ENCODE measurements at places on chromosomes 3 and 15. TPM values are rescaled to one million over a fixed set of nuclear protein-coding genes. Genes with fewer than 3 reads are reported as not detected.

DNA sequence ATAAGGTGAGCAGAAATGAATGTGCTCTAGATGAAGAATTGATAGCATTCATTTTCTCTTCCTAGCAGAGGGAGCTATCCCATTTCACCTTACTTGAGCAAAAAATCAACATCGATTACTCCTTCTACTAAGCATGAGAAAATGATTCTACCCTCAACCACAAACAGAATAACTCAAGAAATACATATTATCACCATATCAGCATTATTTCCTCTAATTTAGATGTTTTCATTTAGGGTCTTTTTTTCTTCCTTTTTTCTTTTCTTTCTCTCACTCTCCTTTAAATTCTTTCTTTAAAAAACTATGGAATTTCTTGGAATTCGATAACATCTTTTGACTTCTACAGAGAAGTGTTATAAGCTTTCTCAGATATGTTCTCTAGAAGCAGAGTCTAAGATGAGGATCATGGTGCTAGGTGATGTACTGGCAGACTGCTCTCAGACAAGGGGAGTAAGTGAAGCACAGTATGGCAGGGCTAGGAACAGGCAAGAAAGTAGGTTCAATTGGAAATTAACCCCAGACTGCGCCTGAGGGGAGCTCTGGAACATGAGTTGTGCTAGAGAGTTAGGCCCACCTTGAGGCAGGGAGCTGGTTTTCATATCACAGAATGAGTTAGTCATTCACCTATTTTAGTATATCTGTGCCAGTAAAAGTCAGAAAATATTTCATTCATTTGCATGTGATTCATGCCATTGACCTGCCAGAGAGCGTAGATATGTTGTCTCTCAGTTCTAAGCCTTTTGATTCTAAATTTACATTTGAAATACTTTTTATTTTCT, 279.2 kb upstream of the KCNH8 start:
- no peak for DNase-seq

DNA sequence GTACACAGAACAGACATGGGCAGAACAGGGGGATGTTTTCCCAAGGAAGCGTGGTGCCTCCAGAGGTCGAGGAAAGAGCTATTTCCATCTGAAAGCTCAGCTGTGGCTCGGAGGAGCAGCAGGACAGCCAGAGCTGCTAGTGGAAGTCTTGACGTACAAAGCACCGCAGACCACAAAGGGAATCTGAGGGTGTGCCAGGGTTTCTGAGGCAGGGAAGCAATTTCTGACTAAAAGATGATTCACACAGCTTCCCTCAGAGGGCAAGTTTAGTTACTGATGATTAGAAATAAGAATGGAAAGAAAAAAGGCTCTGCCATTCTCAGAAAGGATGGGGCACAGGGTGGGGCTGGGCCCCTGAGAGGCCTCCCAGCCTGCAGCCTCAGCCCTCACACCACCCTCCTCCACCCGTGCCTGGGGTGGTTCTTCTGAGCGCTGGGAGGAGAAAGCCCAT, 45.8 kb upstream of the SEC13 start:
- peak; percentile 79 for DNase-seq

DNA sequence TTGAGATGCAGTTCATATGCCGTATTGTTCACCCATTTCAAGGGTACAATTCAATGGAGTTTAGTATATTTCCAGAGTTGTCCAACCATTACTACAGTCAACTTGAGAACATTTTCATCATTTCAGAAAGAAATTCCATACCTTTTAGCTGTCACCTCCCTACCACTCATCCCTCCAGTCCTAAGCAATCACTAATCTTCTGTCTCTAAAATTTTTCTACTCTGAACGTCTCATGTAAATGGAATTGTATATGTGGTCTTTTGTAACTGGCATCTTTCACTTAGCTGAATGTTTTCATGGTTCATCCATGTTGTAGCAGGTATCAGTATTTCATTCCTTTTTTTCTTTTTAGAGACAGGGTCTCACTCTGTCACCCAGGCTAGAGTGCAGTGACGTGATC, 51.1 kb downstream of the CMTM7 start:
- no peak for DNase-seq

- DNase-seq: no peak
Observed at GRCh38 chr3:48563382-48563918, at the start of gene UCN2. TSS of gene UCN2 (minus strand) at chr3:48563781. CDS start at chr3:48563124, 657 bp downstream.

GRCh38 chr3:127412578-127413317, 124.9 kb upstream of the PRR20G start:
- DNase-seq: peak; percentile 67

GRCh38 chr3:185075547-185075946, 77.3 kb downstream of the C3orf70 start:
- DNase-seq: no peak

- DNase-seq: no peak
Observed at GRCh38 chr3:119395923-119396358, 67.5 kb downstream of the TMEM39A start.

DNA sequence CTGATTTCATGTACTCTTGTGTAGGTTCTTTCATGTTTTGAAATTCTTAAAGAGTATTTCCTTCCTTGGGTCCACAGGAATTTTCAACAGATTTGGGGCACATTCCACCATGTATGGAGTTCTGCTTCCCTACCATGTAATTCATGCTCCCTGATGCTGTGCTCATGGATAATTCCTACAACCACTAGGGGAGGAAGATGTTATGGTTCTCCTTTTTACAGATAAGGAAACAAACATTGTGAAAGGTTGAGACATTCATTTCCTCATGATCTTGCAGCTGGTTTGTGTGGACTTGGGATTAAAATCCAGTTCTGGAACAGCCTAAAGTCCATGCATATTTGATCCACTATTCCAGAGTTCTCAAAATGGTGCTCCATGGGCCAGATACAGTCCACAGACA, 174.9 kb upstream of the FRMD4B start:
- DNase-seq: no peak

DNA sequence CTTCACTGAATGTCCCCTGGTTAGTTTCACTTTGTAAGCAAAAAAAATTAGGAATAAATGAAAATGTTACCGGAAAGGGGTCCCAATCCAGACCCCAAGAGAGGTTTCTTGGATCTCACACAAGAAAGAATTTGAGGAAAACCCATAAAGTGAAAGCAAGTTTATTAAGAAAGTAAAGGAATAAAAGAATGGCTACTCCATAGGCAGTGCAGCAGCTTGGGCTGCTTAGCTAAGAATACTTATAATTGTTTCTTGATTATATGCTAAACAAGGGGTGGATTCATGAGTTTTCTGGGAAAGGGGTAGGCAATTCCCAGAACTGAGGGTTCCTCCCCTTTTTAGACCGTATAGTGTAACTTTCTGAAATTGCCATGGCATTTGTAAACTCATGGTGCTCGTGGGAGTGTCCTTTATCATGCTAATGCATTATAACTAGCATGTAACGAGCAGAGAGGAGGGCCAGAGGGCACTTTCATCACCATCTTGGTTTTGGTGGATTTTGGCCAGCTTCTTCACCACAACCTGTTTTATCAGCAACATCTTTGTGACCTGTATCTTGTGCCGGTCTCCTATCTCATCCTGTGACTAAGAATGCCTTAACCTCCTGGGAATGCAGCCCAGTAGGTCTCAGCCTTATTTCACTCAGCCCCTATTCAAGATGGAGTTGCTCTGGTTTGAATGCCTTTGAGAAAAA, 41.0 kb upstream of the CMSS1 start:
- DNase-seq: no peak

DNA sequence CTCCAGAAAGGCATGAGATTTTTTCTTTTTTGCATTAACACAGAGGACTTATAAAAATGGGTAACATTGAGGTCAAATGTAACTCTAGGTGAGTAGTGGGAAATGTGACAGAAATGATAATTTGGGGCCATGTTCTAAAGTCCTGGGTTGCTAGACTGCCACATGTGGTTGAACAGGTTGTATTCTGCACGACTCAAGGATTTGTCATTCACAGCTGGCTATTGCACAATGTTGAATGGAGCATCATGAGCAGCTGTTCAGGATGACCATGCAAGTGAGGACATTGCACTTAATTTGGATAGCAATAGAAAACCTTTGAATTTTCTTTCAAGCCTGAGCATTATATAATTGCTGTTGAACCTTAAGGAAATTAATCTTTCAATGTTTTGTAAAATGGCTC, 396.6 kb downstream of the NAALADL2 start:
- DNase-seq: no peak

DNA sequence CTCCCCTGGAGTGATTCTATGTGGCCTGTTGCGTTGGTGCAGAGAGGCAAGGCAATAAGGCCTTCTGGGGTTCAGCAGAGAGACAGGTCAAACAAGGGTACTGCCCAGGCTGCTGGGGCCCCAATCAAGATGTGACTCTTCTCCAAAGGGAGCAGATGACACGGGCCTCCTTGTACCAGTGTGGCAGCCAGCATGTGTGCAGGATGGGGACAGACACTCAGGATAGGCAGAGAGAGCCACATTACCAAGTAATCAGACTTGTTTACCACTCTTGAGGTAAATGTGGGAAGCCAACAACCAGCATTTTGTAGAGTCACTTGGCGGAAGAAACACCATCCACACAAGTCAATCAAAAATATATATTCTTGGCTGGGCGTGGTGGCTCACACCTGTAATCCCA, 95.3 kb upstream of the DLG1 start:
- DNase-seq: peak; percentile 34

GRCh38 chr3:72665103-72665502, 183.1 kb downstream of the SHQ1 start:
- DNase-seq: no peak

DNA sequence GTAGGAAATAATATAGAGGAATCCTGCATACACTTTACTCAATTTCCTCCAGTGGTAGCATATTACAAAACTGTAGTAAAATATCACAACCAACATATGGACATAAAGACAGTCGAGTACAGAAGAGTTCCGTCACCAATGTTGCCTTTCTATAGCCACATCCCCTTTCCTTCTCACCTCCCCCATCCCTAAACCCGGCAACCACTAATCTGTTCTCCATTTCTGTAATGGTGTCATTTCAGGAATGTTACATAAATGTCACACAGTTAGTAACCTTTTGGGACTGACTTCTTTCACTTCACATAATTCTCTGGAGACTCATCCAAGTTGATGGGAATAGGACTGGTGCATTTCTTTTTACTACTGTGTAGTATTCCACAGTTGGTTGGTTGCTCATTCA, 41.4 kb upstream of the ATG7 start:
- no peak for DNase-seq

- DNase-seq: no peak
Observed at GRCh38 chr15:82894971-82895520, 57.5 kb downstream of the HOMER2 start.

DNA sequence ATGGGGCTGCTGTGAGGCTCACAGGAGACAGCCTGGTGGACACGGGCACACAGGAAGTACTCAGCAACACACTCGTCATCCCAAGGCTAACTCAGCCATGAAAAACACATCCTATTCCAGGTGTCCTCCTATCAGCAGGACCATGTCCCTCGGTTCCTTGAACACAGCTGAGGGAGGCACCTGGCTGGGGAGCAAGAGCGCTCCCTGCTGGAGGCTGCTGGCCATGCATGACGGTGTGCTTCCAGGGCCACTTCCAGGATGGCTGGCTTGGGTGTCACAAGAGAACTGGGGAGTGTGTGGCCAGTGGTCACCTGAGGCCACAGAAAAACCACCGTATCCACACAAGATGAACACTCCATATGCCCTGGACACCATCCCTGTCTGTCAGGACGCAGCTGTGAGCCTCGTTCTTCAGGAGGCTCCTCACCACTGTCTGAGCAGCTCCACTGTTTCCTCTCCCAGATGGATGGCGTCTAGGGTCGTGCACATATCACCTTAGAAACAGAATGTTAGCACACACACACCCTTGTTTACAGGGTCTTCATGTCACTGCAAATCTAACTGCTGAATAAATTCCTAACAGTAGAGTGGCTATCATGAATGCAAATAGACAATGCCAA, 31.0 kb downstream of the POC1A start:
- peak; percentile 93 for DNase-seq

GRCh38 chr15:50260969-50261496, 4.5 kb downstream of the HDC start:
- DNase-seq: no peak

DNA sequence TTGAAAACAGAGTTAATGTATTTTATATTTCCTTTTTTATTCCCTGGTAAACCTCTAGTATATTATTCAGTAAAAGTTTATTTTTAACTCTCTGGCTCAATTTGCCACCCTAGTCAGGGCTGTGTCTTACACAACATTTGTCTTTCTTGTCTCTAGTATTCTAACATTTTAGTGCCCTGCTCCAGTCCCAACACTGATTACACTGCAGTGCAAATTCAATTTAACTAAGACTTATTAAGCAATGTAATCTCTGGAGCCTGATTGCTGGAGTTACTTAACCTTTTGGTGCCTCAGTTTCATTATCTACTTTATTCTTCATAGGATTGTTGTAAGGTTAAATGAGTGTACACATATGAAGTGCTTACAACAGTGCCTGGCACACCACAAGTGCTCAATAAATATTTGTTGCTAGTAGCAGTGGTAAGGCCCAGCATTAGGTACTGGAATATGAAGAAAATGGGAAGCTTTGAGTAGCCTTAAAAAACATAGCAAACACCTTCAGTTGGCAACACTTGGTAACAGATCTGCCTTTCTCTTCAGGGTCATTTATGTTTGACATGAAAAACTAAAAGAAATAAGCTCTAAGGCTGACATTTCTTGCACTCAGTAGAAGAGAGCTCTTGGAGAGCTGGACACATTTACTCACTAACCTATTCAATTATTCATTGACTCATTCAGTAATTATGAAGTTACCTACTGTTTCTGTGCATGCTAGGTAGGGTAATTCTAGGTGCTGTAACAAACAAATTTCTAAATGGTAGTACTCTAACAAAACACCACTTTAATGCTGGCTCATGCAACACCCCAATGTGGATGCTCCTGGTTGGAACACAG, 364.5 kb upstream of the EPHA3 start:
- DNase-seq: no peak

GRCh38 chr15:98647026-98647773, 1.1 kb upstream of the IGF1R start:
- DNase-seq: peak; percentile 87

DNA sequence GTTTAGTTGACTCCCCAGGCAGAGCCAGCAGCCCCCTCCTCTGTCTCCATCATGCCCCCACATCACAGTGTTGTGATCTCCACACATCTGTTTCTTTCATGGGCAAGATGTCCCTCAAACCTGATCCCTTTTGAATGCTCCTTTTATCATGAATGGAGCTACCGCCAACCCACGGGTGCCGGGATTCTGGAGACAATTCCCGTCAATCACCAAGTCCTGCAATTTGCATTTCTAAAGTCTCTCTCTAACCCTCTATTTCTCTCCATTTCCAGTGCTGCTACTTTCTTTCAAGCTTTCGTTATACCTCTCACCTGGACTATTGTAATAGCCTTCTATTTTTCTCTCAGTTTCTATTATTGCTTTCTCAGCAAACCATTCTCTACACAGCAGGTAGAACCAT, 89.7 kb upstream of the CCNL1 start:
- no peak for DNase-seq

Gene IGF1R
- 50.1 TPM for total RNA-seq

Gene CYP8B1
- total RNA-seq: 0.10 TPM

Gene TRH
- total RNA-seq: not detected

Gene B3GNT5
- 5.5 TPM for total RNA-seq

Gene CHL1
- 7.8 TPM for total RNA-seq

Gene PLA2G4E
- total RNA-seq: not detected

Gene DAZL
- not detected for total RNA-seq

Gene CSPG5
- 1.2 TPM for total RNA-seq
